ENCODE measurements at places on chromosomes 1 and 21.

GRCh38 chr1:226450688-226451087 lies 42.8 kb upstream of the PARP1 start:
- no peak for DNase-seq

DNA sequence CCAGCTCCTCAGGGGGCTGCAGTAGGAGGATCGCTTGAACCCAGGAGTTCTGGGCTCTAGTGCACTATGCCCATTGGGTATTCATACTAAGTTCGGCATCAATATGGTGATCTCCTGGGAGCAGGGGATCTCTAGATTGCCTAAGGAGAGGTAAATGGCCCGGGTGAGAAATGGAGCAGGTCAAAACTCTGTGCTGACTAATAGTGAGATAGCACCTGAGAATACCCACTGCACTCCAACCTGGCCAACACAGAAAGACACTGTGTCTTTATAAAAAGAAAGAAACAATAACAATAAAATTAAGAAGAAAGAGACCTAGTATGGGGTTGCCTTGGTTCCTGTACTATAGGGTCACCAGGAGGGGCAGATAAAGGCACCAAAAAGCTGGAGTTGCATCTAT lies 13.7 kb upstream of the DUSP12 start:
- no peak for DNase-seq

GRCh38 chr21:25462517-25462971 lies 144.7 kb downstream of the MRPL39 start:
- no peak for DNase-seq

DNA sequence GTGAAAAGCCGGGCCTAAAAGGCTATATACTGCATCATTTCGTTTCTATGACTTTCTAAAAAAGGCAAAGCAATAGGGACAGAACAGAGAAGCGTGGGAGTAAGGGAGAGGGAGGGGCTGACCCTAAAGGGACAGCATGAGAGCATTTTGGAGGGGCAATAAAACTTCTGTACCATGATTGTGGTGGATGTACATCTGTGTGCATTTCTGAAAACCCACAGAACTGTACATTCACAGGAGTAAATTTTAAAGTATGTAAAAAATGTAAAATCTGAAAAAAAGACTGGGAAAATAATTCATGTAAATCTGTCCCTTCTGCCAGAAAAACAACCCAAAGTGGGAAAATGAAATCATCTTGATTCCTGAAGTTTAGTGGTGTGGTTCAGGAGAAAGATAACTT lies 235.4 kb downstream of the CENPF start:
- no peak for DNase-seq

- DNase-seq, result no peak
These were observed 87.2 kb upstream of the IVNS1ABP start for GRCh38 chr1:185404291-185404690.

- DNase-seq, result no peak
These were observed 45.5 kb downstream of the PRDM15 start for GRCh38 chr21:41833497-41834115.

DNA sequence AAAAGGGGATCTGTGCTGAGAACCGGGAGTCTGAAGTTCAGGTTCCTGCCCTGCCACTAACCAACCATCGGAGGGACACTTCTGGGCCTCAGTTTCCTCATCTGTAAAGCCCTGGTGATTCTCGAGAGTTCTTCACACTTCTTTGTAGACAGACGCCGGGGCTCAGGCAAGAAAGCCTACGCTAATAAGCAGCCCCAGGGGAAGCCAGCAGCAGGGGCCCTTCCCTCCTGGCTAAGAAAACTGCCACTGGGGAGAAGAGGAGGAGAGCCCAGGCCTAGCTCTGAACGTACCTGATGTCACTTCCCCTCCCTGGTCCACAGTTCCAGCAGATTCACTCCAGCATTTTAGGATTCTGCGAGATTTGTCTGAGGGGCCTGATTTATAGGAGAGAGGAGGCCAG lies 76.0 kb downstream of the CAMK2N1 start:
- no peak for DNase-seq

Measured in activated T-cell treated with anti-CD3 and anti-CD28 coated beads, Interleukin-2, amount 50 U/mL, for 1 hour (primary cell).